Stimulated activated CD8-positive, alpha-beta memory T cell treated with anti-CD3 and anti-CD28 coated beads, Interleukin-7, amount 100 ng/mL, for 1 hour (primary cell): ENCODE measurements at places on chromosomes 4 and X.

DNA sequence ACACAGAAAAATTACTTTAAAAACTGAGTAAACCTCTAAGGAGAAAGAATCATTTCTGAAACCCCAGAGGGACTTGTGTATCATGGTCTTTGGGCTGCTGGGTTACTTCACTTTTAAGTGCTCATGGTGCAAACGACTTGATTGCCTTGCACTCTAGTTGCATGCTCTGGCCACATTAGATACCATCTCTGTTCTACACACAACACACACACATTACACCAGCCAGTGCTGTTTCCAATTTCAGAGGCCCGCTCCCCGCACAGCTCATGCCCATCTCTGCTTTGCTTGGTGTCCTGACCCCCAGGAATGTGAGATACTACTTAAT, 2.1 kb downstream of the PPP3CA start:
- no peak for DNase-seq

DNA sequence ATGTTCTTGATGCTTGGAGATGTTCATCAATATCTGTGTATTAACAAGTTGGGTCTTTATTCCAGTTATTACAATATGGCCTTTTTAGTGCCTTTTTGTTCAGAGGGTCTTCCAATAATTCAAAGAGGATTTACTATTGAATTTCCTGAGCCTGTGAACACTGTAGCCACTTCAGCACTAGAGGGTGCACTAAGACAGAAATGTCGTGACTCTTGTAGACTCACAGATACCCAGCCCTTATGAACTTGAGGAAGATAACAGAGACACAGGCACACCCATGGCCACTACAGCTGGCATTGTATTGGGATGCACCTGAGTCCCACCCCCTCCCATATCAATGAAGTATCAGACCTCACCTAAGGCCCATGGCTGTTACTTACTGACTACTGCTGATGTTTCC, 54.4 kb upstream of the ACTRT1 start:
- no peak for DNase-seq

DNA sequence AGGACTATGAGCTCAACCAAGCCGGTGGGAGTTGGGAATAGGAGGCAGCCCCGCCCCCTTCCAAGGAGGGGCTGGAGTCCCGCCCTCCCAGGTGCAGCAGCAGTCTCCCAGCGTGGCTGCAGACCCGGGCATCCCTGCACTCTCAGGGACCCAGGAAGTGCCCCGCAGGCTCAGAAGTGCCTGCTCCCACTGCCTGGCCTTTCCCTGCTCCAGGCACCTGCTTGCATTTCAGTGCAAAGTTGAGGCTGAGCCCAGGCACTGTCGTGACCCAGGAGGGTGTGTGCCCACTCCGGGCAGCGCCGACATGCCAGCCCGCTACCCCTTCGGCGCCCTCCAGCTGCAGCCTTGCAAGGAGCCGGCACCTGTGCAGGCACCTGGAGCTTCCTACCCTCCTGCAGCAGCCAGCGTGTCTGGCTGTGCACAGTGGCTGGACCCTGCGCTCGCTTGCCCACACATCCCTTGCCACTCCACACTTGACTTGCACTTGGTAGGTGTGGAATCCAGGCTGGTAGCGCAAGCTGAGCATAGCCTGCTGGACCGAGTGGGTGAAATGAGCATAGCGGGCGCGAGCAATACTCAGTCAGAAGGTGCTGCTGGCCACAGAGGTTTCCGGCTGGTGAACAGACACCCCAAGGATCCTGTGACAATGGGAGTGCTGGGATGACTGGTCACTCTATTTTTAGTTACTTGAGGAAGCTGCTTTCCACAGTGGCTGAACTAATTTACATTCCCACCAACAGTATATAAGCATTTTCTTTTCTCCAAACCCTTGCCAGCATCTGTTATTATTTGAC, 236.3 kb downstream of the PCDH10 start:
- no peak for DNase-seq

GRCh38 chr4:16092682-16093319, 9.0 kb upstream of the PROM1 start:
- DNase-seq = no peak

DNA sequence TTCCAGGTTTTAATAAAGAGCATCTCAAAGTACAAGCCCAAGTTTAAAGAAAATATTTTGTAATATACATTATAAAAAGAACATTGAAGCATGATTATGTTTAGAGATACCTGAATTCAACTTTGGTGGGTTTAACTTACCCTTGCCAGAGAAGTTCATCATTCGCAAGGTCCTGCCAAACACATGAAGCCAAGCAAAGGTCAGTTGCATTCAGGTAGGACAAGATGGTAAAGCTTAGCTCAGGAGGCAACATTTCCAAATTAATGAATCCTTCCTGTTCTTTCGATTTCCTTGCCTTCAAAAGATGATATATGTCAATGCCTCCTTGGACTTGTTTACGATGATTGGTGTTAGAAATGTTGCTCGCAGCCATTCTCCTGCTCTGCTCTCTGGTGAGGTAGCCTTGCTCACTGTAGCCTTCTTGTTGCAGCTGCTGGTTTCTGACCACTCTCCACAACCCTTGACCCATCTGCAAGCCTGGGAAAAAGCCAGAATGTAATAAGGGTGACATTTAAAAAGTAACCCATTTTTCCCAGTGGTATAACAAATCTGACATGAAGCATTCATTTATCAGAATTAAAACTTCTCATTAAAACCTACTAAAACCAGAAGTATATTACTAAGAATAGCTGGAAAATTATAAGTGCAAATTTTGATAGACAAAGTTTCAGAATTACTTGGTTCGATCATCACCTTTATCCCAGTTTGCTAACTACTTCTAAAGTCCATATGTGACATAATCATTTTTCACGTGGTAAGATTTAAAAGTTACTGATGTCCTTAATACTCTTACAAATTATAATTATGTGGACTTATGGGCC, 20.6 kb downstream of the FBXO8 start:
- no peak for DNase-seq

DNA sequence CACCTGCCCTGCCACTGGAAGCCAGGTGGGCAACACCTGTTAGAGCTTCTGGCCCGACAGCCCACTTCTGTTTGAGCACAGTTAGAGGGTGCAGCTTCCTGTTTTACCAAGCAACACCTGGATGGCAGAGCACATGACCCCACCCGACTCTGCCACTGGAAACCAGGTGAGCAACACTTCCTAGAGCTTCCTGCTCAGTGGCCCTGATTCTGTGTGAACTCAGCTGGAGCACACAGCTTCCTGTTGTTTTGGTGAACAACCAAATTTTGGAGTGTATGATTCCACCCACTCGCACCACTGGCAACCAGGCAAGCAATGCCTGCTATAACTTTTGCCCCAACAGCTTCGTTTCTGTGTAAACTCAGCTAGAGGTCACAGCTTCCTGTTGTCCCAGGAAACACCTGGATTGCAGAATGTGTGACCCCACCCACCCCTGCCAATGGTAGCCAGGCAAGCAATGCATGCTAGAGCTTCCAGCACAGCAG, 163.8 kb upstream of the KLF8 start:
- DNase-seq = no peak

DNA sequence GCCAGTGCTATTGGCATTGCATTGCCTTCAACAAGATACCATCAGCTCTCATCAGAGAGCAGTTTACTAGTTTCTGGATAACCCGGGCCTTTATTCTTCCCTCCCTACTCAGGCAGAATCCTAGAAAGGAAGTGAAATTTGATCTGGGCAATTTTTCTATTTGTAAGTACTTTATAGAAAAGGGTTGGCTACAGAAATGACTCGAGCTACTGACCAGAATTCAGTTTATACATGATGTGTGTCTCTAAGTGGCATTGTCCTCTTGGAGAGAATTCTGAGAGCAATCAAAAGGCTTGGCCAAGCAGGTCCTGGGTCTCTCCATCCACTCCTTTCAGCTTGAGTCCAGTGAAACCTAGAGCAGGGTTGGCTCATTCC, 192.7 kb upstream of the LEF1 start:
- DNase-seq = no peak

DNA sequence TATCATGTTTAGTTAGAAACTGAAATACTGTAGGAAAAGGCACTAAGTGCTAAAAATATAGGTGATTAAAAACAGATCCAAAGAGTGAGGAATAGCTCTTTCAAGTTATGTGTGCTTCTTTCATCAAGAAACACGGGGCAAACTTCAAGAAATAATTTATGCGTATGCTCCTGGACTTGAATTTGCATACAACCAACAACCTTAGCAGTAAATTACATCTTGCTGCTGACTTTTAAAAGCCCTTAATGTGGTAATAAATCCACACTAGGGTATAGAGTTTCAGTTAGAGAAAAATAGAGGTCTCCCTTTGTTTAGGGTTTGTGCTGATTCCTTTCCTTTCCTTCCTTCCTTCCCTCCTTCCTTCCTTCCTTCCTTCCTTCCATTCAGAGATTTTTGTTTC, 94.5 kb upstream of the GC start:
- no peak for DNase-seq

GRCh38 chr4:176919631-176920030, 126.9 kb upstream of the VEGFC start:
- no peak for DNase-seq

- DNase-seq = peak; percentile 15
Measured at GRCh38 chrX:109485470-109486340, 3.8 kb upstream of the GUCY2F start.

GRCh38 chrX:15683193-15683592, 18.6 kb upstream of the CLTRN start:
- DNase-seq = no peak

DNA sequence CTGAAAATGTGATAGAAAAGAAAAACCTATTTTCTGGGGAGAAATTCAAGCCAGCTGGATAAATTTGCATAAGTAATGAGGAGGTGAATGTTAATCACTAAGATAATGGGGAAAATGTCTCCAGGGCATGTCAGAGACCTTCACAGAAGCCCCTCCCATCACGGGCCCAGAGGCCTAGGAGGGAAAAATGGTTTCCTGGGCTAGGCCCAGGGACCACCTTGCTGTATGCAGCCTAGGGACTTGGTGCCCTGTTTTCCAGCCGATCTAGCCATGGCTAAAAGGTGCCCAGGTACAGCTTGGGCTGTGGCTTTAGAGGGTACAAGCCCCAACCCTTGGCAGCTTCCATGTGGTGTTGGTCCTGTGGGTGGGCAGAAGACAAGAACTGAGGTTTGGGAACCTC, 46.6 kb upstream of the TRPC5OS start:
- DNase-seq = no peak

DNA sequence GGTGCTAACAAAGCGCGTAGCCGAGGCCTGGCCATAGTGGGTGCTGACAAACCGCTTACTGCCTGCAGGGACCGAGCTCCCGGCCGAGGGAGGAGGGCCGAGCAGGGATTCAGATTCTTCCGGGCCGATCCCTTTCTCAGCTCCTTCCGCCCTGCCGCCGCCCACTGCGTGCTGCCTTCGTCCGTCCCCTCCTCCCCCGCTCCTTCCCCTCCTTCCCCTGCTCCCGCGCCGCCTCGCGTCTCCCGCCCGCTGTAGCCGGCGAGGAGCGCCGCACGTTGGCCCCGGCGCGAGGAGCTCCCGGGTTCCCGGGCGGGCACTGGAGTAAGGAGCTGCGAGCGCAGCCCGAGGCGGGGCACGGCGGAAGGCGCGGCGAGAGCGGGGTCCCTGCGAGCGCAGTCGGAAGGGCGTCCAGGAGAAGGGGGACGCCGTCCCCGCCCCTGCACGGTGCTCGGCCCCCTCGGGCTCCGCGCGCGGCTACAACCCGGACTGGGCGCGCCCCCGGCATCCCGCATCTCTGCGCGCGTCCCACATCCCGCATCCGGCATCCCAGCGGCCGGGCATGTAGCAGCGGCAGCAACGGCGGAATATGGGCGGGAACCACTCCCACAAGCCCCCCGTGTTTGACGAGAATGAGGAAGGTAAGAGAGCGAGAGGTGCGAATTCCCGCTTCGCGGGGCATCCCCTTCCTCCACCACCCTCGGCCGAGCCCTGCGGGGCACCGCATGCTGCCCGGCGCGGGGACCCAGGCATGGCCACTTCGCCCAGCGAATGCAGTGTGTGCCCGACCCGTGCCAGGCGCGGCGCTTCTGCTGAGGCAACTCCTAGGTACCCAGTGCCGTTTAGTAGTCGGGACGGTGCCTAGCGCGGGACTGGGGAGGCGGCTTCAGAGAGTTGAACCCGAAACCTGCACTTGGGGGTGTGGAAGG, at the start of gene STK32B:
Gene STK32B, plus strand, starts transcription at position 203 of the 926 bp plus-strand sequence.
- no peak for DNase-seq

- no peak for DNase-seq
Measured at GRCh38 chrX:11609109-11609508, 56.6 kb downstream of the ARHGAP6 start.

DNA sequence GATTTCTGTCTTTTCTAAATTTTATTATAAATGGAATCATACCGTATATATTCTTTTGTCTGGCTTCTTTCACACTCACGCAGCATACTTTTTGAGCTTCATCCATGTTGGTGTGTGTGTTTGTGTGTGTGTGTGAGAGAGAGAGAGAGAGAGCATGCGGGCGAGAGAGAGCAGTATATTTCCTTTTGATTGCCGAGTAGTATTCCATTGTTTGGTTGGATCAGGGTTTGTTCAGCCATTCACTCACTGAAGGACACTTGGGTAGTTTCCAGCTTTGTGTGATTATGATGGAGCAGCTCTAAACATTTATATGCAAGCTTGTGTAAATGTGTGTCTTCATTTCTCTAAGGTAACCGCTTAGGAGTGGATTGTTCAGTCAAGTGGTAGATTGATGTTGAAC, 3.1 kb upstream of the L1CAM start:
- no peak for DNase-seq

GRCh38 chr4:100870940-100871772, 353.3 kb upstream of the EMCN start:
- DNase-seq = no peak

- peak; percentile 15 for DNase-seq
Measured at GRCh38 chr4:1809754-1810502, 16.8 kb downstream of the FGFR3 start.

DNA sequence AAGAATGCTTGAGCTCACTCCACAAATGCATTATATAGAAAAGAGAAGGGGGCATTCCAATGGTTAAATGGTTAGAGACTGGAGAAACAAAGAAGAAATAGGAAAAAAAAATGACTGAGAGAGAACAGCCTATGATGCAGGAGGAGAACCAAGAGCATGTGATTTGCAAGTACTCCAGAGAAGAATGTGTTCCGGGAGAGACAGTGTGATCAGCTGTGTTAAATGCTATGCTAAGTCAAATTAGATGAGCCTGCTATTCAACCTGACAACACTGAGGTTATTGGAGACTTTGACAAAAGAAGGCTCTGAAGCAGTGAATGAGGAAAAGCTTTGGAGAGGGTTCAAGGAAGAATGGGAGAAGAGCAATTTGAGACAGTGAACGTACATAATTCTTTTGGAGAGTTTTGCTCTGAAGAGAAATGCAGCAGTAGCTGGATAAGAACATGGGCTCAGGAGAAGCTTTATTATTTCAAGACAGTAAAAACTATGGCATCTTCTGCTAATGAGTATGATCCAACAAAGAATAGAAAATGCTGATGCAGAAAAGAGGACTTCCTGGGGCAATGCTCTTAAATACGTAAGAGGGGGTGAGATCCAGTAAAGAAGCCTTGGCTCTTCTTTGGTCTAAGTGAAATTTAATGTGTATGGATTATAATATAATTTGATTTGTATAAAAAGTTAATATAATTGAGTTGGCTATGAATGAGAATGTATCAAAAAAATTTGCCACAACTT, 66.3 kb downstream of the PPP3CA start:
- DNase-seq = no peak

GRCh38 chrX:96985046-96985445, 101.3 kb downstream of the RPA4 start:
- no peak for DNase-seq

GRCh38 chrX:24643116-24643515, 4.0 kb downstream of the PCYT1B start:
- no peak for DNase-seq
